Iris pigment epithelial cell (primary cell): ENCODE measurements at places on chromosomes 1 and 21.
A peak's percentile ranks its signal among the peaks of the same experiment; 100 is the strongest.

GRCh38 chr21:44585892-44586291 lies 5.5 kb upstream of the KRTAP10-5 start:
- DNase-seq = no peak

DNA sequence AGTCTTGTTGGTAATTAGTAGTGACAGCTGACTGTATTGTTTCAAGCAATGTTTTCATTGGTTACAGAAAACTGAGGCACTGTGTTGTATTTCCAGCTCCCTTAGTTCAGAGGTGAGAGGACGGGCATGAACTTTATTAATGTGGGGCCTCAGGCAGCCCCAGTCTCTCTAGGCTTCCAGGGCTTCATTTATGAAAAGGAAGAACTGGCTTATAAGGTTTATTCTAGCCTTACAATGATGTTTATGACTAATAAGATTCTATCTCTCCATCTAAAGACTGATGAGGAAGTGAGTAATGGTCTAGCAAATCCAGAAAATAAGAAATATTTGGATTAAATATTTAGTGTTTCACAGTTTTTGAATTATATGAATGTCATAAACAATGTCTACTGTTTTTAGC lies 41.5 kb downstream of the CBS start:
- DNase-seq = peak; percentile 41

- no peak for DNase-seq
These were observed 25.2 kb upstream of the PRDX6 start for GRCh38 chr1:173451981-173452380.

GRCh38 chr1:30955448-30956015 lies 47.0 kb upstream of the SDC3 start:
- DNase-seq = peak; percentile 65

- no peak for DNase-seq
These were observed 605 bp downstream of the RGS4 start for GRCh38 chr1:163069655-163070277.

GRCh38 chr1:34721646-34722355 lies 33.0 kb upstream of the GJB5 start:
- DNase-seq = no peak

- DNase-seq = no peak
These were observed 116.1 kb upstream of the DPT start for GRCh38 chr1:168845140-168845539.

DNA sequence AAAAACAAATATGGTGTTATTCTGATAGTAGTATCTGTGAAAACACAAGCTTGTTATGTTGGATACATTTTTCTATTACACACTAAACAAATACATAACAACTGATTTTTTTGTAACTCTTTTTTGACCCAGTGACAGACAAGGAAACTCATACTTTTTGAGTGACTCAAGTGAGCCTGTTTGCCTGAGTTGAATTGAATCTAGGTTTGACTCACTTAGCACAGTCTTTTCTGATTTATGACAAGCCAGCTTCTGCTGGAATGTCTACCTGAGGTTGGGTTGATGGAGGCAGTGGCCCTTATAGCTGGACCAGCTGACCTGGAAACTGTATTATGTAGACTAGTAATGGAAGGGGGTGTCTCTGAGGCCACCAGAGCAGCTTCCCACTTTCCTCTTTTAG lies 4.2 kb upstream of the CLCA4 start:
- peak; percentile 7 for DNase-seq

- DNase-seq = no peak
These were observed 122.2 kb upstream of the RAB4A start for GRCh38 chr1:229148743-229149142.

DNA sequence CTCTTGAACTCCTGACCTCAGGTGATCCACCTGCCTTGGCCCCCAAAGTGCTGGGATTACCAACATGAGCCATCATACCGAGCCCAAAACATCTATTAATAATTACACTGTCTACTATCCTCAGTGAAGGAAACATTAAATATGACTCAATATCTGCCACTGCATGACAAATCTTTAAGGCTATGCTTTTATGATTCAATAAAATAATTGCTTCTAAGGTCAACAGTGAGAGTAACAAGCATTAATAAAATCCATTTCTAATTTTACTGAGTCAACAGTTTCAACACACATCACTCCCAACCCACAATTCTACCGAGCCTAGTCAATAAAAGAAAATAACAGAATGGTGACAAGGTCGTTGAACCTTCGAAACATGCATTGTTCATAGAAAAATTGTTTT lies 125.5 kb upstream of the CHRM3 start:
- DNase-seq = no peak

GRCh38 chr21:25887646-25888306 lies 153.0 kb downstream of the GABPA start:
- no peak for DNase-seq

DNA sequence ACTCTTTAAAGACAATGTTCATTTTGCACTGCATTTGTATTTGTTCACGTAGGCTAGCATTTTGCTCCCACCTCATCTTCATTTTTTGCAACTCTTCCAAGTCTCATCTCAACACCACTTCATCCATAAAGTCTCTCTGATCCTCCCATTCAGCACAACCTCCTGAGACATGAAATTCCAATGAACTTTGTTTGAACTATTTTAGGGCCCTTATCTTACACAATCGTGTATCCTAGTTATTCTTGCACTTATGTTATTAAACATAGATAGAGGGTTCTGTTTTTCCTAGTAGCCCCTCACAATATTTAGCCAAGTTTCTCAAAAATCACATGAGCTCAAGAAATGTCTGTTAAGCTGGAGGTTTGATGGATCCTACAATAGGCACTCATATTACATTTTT lies 500.5 kb upstream of the ADAMTS5 start:
- DNase-seq = no peak

DNA sequence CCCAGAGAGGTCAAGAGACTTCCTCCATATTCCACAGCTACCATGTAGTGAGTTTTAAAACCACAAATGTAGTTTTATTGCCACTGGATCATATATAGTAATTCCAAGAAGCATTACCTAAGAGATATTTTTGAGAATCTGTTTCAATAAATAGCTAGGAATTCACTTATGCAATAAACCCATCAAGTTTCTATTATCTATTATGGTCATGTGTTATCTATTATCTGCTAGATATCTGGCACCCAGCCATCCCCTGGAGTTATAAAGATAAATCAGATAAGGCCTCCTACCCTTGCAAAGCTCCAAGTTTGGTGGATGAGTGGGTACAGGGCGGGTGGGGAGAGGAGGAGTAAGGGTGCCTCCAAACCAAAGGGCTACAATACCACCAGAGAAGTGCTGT lies 10.3 kb upstream of the VWA5B1 start:
- DNase-seq = no peak

GRCh38 chr21:45596704-45597318 lies 46.7 kb upstream of the PCBP3 start:
- DNase-seq = peak; percentile 29

DNA sequence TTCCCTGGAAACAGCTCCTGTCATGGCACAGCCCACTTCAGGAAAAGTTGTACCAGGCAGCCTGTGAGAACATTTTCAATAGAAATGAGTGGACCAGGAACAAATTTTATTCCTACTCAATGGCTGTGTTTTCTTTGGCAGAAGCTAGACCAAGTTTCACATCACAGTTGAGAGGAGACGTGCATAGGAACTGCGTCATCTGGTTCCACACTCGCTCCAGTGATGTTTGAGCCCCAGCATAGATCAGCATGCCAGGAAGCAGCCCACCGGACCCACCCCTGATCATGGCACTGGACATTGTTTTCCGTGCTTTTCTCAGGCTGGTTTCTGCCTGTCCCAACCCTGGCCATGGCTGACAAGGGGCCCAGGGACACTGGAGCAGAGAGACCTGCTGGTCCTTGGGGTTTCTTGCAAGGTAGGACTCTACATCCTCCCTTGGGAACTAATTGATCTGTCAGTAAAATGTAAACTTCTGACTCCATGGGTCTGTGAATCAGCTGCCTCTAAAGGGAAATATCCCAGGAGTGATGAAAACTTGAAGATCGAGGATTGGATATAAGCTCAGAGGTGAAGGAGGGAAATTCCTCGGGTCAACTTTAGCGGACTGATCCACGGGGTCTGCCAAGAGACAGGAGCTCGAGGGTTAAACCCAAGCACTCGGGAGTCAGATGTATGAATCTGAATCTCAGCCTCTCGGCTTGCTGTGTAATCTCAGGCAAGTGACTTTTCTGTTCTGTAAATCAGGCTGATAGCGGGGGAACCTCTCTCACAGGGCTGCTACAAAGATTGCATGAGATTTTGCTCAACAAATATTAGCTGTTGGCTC lies 35.7 kb downstream of the NEK2 start:
- peak; percentile 96 for DNase-seq

DNA sequence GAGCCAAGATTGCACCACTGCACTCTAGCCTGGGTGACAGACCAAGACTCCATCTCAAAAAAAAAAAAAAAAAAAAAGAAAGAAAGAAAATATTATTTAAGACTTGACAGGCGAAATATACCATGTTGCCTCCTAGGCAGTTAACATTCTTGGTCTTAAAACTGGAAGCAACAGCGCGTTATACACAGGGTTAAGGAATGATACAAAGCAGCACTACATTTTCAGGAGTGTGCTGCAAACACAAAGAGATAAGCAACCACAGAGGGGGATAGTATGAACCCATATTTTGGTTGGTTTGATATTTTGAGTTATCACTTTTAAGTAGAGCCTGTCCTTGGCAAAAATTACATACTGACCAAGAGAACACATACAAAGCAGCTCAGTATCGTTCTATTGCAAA lies 25.1 kb downstream of the USP24 start:
- no peak for DNase-seq

GRCh38 chr1:87424541-87424940 lies 95.9 kb downstream of the LMO4 start:
- no peak for DNase-seq

- DNase-seq = peak; percentile 77
These were observed 188.0 kb downstream of the RERE start for GRCh38 chr1:8629241-8630091.

DNA sequence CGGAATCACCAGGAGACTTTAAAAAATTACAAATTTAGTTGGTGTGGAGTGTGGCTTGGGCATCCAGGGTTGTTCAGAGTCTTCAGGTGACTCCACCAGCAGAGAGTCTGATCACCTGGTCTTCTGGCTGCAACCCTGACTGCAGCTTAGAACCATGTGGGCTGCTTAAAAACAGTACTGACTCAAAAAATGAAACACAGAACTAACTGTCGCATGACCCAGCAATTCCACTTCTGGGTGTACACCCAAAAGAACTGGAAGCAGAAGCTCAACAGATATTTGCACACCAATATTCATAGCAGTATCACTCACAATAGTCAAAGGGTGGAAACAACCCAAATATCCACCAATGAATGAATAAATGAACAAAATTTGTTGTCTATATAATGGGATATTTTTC lies 17.3 kb downstream of the TLR5 start:
- DNase-seq = no peak

DNA sequence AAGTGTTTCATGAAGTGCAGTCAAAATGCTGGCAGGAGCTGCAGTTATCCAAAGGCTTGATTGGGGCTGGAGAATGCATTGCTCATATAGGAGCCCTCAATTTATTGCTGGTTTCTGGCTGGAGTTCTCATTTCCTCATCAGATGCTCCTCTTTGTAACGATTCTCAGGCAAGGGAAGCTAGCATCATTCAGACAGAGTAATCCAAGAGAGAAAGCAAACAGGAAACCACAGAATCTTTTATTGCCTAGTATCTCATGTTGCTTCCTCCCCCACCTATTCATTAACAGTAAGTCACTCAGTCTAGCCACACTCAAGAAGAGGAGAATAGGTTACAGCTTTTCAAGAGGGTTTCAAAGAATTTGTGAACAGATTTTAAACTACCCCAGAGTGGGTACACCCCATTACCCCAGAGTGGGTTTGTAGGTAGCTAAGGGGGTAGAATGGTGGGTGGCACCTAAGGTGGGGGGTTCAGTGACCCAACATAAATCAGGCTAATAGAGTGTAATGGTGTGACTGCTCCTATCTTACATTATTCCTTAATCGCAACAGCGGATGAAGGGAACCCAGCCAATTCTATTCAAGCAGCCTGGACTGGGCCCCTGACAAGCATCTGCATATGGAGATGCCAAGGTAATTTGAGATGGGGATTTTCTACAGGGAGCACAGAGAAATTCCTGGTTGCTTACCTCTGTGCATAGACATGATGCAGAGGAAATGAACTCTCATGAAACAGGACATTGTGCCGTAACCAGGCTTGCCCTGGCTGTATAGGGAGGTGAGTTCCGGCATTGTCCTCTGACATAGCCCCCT lies 67.1 kb downstream of the KCNJ15 start:
- peak; percentile 95 for DNase-seq

- DNase-seq = peak; percentile 45
These were observed 21.6 kb upstream of the RGL1 start for GRCh38 chr1:183783342-183783741.

GRCh38 chr1:1670866-1671265 lies 12.1 kb upstream of the CDK11B start:
- DNase-seq = no peak

- no peak for DNase-seq
These were observed 19.3 kb upstream of the LBR start for GRCh38 chr1:225446981-225447615.

DNA sequence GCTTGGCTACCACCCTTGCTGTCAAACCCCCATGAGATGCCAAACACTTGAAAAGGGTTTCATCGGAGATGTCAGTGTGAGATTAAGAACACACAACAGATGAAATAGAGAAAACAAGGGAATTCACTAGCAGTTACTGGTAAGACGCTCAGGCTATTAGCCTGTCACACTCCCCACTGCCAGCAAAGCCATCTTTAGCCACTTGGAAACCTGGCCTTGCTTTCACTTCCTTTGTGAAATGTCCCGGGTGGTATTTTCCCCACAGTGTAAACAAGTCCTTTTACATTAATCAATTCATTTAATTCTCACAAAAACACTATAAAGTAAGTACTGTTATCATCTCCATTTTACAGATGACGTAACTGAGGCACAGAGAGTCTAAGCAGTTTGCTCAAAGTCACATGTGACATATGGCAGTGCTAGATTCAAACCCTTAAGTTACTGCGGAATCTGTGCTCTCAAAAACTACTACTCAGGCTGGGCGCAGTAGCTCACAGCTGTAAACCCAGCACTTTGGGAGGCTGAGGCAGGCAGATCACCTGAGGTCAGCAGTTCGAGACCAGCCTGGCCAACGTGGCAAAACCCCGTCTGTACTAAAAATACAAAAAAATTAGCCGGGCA lies 32.7 kb upstream of the KHDRBS1 start:
- DNase-seq = no peak

- DNase-seq = peak; percentile 57
These were observed 9.5 kb upstream of the CLIC4 start for GRCh38 chr1:24735509-24736375.

- DNase-seq = no peak
These were observed 18.0 kb downstream of the PCP4 start for GRCh38 chr21:39885119-39885848.
